ENCODE measurements at places on chromosomes 5 and 9.

DNA sequence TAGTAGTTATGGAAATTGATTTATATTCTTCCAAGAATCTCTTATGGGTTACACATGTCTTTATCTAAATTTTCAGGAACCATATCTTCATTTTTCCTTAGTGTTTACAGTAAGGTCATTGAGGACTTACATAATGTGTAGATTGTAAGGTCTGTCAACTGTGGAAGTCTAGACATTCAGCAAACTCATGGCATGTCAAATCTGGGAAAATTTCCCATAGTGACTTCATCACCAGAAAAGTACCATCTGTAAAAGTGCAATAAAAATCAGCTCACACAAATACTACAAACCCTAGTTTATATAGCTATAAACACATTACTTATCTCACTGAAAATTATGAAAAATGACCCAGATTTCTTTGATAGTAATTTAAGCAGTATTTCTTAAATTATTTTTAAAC is 419.4 kb downstream of the MTRR start:
- DNase-seq, result no peak

GRCh38 chr5:150062216-150062922 is 24.0 kb downstream of the CSF1R start:
- no peak for DNase-seq

DNA sequence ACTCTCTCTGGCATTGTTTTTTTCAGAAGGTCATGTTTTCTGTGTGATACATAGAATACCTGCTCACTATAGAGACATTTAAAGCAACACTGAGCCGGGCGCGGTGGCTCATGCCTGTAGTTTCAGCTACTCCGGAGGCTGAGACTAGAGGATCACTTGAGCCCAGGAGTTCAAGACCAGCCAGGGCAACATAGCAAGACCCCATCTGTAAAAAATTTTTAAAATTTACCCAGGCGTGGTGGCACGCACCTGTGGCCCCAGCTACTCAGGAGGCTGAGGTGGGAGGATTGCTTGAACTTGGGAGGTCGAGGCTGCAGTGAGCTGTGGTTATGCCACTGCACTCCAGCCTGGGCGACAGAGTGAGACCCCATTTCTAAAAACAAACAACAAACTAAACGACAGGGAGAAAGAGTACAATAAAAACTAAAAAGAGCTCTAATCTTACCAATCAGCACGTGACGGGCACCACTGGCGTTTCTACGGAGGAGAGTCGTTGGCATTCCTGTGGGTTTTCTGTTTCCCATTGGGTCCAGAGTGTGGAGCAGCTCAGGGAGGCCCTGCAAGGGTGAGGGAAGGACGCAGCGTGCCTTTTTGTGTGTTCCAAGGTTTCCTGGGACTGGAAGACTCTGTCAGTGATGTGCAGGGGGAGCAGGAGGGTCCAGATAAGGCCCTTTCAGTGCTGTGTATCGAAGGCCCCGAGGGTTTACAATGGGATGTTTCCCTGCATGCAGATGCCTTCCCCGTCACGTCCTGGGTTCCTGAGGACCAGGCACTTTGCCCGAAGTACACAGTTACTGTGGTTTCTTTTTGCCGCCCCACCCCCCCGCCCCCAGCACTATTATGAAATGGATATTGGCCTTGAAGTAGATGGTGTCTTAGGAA is 7.2 kb upstream of the RNU6ATAC start:
- no peak for DNase-seq

GRCh38 chr5:38591523-38591849 is 35.0 kb upstream of the LIFR start:
- DNase-seq, result no peak

- no peak for DNase-seq
Measured at GRCh38 chr5:132017316-132017715, 5.9 kb upstream of the ACSL6 start.

Measured in Caco-2 (cell line).